ENCODE measurements at places on chromosomes 1 and 21.

- DNase-seq: no peak
Observed at GRCh38 chr1:217315346-217315745, 315.5 kb downstream of the GPATCH2 start.

DNA sequence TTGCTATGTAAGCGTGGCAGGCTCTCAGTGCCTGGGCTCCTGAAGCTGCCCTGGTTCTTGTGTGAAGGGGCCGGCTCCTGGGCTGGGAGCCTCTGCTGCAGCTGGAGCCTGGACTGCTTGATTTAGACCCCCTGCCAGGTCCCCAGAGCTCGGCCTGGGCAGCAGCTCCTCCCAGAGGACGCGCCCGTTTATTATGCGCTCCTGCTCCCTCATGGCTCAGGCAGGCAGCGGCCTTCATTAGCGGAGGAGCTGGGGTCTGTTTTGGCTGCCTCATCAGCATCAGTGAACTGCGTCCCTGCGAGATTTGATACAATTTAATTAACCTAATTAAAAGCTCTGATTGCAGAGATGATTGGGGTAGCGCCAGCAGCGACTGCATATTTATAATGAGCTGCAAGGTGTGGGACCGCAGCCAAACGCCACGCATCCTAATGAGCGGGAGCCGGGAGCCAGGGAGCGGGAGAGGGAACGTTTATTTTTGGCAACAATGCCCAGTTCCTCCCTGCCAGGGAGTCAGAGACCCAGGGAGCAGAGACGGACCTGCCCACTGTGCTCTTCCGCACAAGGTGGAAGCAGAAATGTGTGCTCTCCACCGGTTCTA lies 16.6 kb downstream of the UTP11 start:
- DNase-seq: no peak

DNA sequence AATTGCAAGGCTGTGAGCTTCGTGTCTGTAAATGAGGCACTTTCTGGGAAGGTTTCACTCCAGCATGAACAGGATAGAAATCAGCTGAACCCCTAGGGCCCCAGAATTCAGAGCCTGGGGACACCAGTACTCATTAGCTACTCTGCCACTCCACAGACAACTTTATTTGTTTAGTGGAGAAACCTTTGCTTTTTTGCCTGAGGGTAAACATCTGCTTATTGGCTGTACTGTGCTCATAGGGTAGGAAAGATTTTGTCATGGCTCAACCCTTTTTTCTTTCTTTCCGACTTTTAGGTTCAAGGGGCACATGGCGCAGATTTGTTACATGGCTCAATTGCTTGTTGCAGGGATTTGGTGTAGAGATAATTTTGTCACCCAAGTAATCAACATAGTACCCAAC lies 138.4 kb upstream of the BACE2 start:
- no peak for DNase-seq

GRCh38 chr1:193471981-193472380 lies 285.6 kb upstream of the B3GALT2 start:
- DNase-seq: no peak

DNA sequence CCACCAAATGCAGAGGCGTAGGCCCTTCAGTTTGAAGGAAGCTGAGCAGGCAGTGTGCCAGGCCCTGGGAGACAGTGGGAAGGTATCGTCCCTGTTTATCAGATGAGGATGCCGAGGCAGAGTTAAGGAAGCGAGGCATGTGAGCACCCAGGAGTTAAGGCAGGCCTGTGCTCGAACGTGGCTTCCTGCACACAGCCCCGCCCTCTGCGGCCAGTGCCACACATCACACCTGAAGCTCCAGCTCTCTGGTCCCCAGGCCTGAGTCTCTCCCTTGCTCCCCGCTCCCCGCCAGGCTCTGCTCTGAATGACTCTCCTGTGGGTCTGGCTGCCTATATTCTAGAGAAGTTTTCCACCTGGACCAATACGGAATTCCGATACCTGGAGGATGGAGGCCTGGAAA lies 32.1 kb downstream of the EPHX1 start:
- DNase-seq: no peak

- no peak for DNase-seq
Observed at GRCh38 chr1:119286587-119287181, 81.9 kb upstream of the HAO2 start.

- DNase-seq: peak; percentile 52
Observed at GRCh38 chr1:31422505-31423319, 9.7 kb downstream of the SERINC2 start.

DNA sequence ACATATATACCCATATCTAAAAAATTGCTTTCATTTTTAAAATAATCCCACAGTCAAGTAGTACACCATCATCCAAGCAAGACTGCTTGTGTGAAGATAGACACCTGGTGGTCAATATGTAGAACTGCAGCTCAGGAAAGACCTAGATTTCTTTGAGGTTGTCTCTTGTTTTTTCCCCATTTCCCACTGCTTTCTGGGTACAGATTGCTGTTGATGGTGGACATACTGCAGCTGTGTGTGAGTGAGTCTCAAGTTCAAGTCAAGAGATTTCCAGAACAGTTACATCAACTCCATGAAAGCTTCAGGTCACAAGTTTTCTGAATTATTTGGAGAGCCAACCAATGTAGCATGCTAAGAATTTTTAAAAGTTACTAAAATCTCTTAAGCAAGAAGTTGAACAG lies 306.4 kb downstream of the DUSP10 start:
- no peak for DNase-seq

DNA sequence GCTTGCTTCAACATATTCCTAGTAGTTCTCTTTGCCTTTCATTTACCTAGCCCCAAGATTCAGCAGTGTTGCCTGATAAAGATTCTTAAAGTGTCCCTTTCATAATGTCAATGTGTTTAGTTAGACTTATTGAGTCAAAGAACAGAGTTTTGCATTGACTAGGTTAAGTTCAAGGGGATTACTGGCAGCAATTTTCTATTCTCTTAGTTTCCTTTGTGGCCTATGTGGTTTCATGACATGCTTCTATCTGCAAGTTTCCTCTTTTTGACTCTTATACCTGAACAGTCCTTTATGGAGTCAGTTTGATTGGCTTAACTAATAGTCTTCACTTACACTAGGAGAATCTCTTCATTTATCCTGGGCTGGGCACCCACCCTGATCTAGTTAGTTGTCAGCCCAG lies 151.3 kb downstream of the ADGRL4 start:
- no peak for DNase-seq

GRCh38 chr1:94362466-94363058 lies 55.6 kb upstream of the ABCD3 start:
- DNase-seq: no peak

- DNase-seq: no peak
Observed at GRCh38 chr1:96820671-96821070, 99.1 kb downstream of the PTBP2 start.

DNA sequence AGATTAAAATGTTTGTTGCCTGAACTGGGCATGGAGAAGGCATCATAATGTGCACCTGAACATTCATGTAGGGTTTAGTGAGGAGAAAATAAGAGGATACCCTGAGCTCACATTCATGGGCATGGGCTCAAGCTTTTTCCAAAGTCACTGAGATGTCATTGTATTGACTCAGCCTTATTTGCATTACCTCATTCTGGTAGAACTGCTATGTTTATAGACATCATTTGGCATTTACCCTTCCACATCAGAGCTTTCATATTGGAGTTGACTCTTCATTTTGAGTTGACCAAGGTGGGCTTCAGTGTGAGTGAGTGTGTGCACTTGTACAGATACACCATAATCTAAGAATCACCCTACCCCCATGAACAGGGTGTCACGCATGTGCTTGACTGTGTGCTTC lies 143.2 kb downstream of the PBX1 start:
- DNase-seq: no peak

- no peak for DNase-seq
Observed at GRCh38 chr1:183702087-183702812, 49.1 kb upstream of the APOBEC4 start.

- no peak for DNase-seq
Observed at GRCh38 chr1:187114792-187115191, 286.0 kb downstream of the PLA2G4A start.

GRCh38 chr21:30582870-30583269 lies 7.3 kb downstream of the KRTAP22-2 start:
- no peak for DNase-seq

- DNase-seq: no peak
Observed at GRCh38 chr1:229769006-229769405, 143.0 kb downstream of the URB2 start.

DNA sequence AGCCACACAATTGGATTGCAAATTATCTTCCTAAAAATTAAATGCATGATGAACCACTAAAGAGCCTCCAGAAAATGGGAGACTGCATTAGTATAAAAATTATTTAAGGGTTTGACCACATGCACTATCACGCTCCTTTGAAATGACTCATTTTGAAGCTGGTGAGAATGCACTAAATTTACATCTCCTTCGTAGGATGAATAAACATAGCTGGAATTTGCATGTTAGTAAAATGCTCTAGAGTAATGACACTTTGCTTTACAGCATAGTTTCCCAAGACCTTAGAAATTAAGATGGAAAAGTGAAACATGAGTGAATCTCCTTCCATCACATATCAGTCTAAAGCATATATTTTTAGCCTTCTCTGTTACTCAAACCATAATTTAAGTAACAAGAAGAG lies 2.4 kb downstream of the PLPPR4 start:
- DNase-seq: no peak

DNA sequence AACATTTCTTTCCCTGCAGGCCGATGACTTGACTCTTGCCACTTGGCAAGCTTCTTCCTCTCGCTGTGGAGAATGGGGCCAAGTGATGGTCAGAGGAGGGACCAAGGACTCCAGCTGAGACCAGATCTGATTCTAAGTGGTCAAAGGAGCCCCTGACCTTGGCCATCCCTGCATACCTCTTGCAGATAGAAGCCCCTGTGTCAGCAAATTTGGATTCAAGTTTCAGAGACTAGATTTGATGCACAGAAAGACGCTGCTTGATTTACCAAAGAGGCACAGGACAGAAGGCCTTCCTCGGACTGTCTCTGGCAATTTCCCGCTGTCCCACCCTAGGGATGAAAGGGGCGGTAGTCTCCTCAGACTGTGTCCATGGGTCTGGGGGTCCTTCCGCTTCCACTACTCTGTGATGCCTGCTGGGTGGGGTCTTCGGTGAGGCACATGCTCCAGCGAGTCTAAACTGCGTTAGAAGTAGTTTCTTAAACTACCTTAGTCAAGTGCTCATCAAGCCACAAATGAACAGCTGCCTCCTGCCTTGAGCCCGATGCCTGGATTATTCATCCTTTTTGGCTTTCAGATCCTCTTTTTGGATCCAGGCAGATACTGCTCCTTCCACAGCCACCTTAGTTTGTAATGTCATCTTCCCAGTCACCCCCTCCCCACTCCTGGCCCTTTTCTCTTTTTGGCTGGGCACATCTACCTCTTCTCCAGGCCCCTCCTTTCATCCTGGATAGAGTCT lies 31.8 kb upstream of the RBM15 start:
- no peak for DNase-seq

DNA sequence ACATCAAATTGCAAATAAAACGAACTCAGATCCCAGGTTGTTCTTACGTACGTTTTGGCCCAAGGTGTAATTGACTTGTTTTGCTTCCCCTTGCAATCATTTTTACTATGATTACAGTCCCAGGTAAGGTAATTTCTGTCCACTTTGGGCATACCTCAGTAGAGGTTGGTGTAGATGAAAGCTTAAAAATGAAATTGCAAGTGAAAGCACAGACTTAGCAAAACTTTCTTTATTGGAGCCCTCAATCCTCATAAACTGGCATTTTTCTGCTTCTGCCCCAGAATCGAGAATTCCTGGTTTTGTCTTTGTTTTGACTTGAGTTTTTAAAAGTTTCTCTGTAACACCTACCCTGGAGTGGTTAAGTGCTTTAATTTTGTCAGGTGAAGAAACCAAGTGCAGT lies 9.4 kb downstream of the MRPS6 start:
- DNase-seq: no peak

DNA sequence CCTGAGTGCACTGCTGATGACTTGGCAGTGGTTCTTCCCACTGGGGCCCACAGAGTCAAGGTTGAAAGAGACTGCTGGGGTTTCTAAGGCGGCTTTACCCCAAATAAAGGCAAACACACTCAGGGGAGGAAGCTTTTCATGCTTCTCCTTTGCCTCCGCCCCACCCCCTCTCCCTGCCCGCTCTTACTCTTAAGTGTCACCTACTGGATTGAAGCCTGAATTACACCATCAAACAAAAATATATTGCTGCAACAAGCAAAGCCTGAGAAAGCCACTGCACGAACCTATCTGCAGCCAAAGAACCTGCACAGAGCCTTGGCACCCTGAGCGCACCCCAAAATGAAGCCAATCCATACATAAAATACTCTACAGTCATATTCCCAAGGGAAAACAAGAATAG lies 63.1 kb downstream of the PTGFR start:
- DNase-seq: no peak

DNA sequence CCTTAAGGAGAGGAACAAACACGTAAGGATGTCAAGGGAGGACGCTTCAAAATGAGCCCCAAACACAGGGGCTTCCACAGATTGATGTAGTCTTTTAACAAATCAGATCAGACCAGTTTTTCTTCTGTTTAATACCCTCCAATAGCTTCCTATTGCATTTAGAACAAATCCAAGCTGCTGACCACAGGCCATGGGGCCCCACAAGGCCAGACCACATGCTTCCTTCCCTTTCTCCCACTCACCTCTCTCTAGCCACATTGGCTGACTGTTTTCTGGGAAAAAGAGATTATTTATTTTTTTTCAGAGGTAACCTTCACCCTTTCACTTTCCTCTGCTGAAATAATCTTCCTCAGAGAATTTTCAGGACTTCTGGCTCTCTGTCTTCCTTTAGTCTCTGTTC lies 380.6 kb downstream of the SIPA1L2 start:
- no peak for DNase-seq

DNA sequence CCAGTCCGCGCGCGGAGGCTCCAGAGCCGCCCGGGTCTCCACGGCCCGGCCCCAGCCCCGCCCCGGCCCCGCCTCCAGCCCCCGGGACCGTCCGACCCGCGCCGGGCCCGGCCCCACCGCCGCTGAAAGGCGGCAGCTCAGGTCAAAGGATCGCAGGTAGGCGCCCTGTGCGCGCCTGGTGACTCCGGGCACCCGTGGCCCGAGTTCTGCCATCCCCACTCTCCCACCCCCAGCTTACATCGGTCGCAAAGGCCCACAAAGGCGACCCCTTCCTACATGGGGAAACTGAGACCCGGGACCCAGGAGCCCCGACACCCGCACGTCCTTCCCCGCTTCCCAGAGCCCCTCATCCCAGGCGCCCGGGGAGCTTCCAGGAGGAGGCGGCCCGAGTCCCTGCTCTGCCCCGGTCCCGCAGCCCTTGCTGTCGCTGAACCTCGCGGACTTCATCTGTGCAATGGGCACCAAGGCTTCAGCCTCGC lies at the start of gene TMEM200B:
Gene TMEM200B, minus strand, starts transcription at position 17 of the 479 bp plus-strand sequence. CDS start 2,075 bp downstream, outside the sequence.
- DNase-seq: no peak

GRCh38 chr1:66791621-66792610 lies 9.2 kb downstream of the INSL5 start:
- DNase-seq: no peak

DNA sequence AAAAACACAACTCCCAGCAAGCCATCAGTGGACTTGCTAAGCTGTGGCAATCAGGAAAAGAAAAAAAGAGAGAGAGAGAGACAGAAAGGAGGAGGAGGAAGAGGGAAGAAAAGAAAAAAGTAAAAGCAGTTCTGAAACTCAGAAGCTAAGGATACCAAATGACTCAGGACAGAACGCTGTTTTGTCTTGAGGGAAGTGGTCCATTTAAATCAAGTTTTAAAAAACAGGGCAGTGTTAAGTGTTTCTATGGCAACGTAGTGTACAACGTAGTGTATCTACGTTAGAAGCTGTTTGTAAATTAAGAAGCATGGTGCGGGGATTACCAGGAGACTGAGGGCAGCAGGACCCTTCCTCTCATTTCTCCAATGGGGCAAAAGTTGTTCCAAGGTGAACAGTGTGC lies 5.8 kb downstream of the ADORA3 start:
- DNase-seq: no peak
